ENCODE measurements at places on chromosomes 7 and 10.

GRCh38 chr10:32210306-32211045, 136.5 kb downstream of the EPC1 start:
- no peak for DNase-seq

GRCh38 chr7:66503036-66503370, 125.7 kb upstream of the KCTD7 start:
- no peak for DNase-seq

DNA sequence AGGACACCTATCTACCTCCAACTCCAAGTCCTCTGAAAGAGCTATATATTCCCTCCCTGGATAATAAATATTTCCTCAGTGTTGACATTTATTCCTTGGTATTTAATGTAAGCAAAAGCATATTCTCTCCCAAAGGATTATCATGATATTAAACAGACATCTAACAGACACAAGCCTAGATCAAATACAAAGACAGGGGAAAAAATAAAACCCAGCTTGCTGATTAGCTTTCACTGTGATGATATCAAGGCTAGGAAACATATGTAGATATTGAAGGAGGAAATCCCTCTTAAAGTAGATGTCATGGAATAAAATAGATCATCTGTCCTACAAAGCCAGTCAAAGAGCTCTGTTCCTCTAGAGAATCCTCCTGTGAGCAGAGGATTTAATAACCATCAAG, 95.2 kb downstream of the CRPPA start:
- no peak for DNase-seq

DNA sequence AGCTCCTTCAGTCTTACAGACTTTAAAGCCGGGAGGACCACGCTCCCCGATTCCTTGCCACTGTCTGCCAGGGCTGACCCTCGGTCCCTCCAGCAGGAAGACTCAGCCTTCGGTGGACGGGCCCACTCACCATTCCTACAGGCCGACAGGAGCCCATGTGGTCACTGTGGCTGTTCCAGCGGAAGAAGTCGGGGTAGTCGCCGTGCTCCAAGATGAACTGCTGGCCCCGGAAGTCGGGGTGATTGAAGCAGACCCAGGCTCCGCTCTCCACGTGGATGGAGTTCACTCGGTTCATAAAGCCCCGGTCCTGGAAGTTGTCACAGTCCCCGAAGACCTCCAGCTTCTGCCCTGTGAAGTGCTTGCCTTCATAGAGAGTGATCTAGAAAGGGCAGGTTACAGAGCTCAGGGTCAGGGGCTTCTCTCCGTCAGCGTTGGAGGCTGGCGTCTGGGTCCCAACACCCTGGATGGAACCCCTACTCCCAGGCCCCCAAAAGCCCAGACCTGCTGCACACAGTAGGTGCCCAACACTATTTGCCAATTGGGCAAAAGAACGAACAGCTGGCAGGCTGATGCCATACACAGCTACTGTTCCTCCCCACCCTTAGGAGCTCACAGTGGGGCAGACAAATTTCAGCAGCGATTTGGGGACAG, 1.9 kb downstream of the CRYGN start:
- no peak for DNase-seq

DNA sequence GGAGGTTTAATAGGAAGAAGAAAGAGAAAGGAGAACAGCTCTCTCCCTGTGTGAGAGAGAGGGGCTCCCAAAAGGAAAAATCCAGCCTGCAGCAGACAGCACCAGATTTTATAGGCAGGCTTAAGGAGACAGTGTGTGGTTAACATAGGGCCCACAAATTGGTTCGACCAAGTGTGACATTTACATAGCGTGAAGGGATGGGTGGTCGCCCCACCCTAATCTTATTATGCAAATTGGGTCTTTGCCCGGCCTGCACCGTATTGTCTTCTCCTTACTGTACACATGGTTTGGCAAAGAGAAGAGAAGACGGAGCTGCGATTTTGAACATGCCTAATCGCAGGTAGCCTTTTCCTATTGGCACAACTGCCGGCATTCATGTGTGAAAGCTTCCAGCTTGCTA, 756.3 kb downstream of the NXPH1 start:
- no peak for DNase-seq

- no peak for DNase-seq
These were observed at the start of gene RELN for GRCh38 chr7:103989200-103989784. Gene RELN, minus strand, starts transcription at chr7:103989658. Its CDS starts 302 bp downstream, at chr7:103989356.

GRCh38 chr7:149468208-149468607, 7.3 kb upstream of the ZNF777 start:
- DNase-seq, result no peak

- no peak for DNase-seq
These were observed 69.4 kb downstream of the ARMH3 start for GRCh38 chr10:101986624-101986971.

- DNase-seq, result no peak
These were observed 219.8 kb downstream of the ZMYND11 start for GRCh38 chr10:354901-355617.

GRCh38 chr7:139034855-139035585, 822 bp downstream of the ZC3HAV1L start:
- DNase-seq, result peak; percentile 13

GRCh38 chr7:22853674-22854157, 31.1 kb upstream of the TOMM7 start:
- DNase-seq, result no peak

GRCh38 chr7:86815556-86815955, 171.8 kb downstream of the GRM3 start:
- DNase-seq, result no peak

GRCh38 chr7:113892818-113893217, 26.0 kb downstream of the PPP1R3A start:
- DNase-seq, result no peak

GRCh38 chr10:71749396-71749795, 23.9 kb downstream of the VSIR start:
- no peak for DNase-seq

DNA sequence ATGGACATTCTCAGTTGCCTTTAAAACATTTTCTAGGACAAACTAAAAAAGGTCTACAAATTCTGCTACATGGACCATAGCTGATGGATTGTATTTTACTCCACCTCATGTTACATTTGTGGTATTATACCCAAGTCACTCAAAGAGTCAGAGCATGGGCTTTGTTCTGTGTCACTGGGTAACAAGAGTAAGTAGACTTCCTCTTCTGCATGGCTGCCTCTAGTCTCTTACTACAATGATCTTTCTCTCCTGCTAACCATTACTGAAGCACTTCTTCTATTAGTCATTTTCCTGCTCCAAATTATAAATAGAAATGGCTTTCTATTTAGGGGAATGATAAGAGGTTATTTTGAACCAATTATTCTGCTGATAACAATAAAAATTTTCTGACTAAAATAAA, 727.4 kb upstream of the NRP1 start:
- no peak for DNase-seq

DNA sequence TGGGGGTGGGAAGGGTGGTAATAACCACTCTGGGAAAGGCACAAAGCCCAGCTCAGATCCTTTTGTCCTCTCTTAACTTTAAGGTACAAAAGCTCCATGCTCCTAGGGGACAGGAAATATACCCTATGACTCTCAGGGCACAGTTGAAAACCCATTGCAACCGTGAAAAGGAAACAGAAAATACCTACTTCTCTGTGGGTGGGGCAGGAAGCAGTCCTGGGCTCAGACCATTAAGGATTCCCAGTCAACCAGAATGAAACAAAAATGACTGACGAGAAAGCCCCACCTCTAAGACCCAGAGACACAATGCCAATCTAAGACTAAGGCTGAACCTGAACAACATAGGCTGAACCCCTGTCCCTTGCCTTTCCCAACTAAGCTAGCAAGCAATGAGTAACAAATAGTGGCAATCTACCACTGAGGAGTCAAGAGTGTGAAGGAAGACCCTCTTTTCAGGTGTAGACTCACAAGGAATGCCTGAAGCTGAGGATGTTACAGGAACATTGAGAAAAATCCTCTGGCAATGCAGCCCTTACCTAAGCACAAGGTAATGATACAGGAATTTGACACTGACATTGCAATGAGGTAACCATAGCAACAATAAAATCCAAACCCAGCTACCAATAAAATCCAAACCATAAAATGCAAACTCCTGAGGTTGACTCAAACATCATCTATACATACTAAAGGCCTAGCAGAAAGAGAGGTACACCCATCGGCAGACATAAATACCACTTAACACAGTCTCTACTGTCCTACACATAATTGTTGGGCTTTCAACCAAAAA, 380.1 kb downstream of the HPSE2 start:
- no peak for DNase-seq

DNA sequence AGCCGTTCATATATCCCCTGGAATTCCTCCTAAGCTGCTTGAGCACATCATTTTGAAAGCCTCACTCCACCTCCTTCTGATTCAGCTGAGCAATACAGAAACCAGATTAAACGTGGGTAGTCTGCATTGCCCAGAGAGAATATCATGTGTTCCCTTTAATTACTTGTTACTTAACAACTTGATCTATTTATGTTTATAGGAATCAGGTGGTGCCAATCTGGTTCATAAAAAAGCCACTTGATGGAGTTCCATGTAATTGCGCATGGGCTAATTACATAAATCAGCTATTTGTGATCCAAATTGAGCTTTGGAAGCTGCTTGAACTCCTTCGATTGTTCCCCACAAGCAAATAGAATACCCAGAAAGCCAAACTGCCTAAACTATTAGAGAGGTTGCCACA, 114.7 kb upstream of the ADCY1 start:
- DNase-seq, result no peak

DNA sequence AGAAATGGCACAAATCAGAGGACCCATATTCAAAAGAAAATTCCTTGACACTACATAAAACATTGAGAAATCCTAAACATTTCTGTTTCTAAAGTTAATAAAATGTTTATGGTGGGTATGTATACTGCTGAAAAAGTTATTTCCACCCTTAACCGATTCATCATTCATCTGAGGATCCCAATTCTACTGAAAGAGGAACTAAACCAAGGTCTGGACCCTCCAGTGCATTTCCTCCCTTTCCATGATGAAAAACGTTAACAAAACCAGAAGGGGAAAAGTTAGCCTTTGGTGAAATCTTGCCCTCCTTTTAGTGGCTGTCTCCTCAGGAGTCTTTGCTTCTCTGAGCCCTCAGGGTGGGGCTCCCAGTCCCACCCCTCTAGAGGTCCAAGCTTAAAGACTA, 144.5 kb upstream of the ASAH2 start:
- DNase-seq, result no peak

GRCh38 chr10:133307776-133308420, 774 bp downstream of the TUBGCP2 start:
- DNase-seq, result no peak

- no peak for DNase-seq
These were observed 64.2 kb upstream of the RAPGEF5 start for GRCh38 chr7:22420973-22421635.

- no peak for DNase-seq
These were observed 272.7 kb upstream of the MBL2 start for GRCh38 chr10:53045315-53045714.

GRCh38 chr7:125908711-125909110, 979.1 kb upstream of the POT1 start:
- DNase-seq, result no peak

DNA sequence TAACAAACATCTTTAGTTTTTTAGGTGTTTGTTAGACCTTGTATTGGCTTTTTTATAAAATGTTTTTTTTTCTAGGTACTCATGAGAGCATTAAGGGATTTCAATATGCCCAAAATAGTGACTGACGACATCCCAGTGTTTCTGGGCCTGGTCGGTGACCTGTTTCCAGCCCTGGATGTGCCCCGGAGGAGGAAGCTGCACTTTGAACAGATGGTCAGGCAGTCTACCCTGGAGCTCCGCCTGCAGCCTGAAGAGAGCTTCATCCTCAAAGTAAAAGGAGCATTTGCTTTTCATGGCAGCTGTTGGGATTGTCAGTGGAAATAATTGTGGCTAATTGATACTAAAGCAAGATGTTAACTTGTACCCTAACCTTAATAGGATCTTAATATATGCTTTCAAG, 161.5 kb downstream of the DNAH11 start:
- no peak for DNase-seq

DNA sequence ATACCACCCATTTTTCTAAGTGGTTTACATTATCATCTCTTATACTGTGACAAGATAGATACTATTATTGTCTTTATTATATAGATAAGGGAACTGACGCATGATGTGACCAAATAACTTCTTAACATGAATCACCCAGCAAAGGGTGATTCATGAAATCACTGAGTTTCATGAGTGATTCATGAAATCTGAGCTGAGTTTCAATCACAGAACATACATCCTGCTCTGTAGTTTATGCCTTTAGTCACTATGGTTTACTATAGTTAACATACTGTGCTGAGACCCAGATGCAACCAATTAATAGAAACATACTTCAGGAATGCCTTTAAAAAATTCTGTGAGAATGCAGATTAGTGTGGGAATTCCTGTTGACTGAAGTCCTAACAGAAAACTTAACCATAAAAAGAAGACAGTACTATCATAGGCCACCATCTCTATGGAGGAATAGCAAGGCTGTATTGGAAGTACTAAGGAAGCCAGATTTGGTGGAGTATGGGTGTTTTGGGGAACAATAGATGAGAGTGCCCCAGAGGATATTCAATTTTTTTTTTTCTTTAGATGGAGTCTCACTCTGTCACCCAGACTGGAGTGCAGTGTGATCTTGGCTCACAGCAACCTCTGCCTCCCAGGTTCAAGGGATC, 43.1 kb upstream of the SEMA3A start:
- no peak for DNase-seq

GRCh38 chr7:139726485-139726869, 51.3 kb downstream of the HIPK2 start:
- no peak for DNase-seq

GRCh38 chr7:105661625-105662024, 80.3 kb upstream of the EFCAB10 start:
- DNase-seq, result no peak

DNA sequence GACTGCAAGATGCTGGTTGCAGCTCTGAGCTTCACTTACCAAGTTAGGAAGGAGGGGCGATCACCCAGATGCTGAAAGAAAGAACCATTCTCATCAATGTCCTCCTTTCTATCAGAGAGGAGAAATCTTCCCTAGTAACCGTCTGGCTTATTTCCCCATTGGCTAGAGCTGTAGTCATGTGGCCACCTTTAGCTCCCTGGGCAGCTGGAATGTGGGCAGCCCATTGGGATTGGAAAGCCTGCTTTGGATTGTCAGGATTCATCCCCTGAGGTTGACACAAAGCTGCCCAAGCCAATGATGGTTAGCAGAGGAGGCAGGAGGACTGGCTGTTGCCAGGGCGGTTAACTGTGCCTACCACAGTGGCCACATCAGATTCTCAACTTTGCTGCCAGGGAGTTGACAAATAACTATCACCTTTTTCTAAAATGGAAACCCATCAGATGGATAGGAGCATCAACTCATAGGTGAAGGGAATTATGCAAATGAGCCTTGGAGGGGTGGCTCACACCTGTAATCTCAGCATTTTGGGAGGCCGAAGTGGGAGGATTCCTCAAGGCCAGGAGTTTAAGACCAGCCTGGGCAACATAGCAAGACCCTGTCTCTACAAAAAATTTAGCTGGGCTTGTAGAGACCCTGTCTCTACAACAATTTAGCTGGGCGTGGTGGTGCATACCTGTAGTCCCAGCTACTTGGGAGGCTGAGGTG, 206.4 kb upstream of the GALNT17 start:
- no peak for DNase-seq

DNA sequence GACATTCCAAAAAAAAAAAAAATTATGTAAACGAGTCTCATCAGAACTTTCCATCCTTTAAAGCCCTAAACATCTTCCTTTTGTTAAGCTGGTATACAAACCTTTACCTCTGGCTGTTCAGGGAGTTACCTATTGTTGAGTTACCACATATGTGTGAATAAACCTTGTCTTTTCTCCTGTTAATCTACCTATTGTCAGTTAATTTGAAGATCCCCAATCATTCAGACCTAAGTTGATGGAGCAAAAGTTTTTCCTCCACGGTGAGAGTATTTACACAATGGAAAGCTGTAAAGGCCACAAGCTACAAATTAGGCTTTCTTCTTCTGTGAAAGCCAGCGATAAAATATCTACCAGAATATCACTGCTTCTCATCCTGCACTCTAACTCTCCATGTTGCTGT, 80.3 kb downstream of the SKAP2 start:
- DNase-seq, result no peak
